Left ventricle myocardium inferior (tissue), 1 donor: ENCODE measurements at places on chromosomes 2 and 18. TPM values are rescaled to one million over a fixed set of nuclear protein-coding genes. Genes with fewer than 3 reads are reported as not detected.

DNA sequence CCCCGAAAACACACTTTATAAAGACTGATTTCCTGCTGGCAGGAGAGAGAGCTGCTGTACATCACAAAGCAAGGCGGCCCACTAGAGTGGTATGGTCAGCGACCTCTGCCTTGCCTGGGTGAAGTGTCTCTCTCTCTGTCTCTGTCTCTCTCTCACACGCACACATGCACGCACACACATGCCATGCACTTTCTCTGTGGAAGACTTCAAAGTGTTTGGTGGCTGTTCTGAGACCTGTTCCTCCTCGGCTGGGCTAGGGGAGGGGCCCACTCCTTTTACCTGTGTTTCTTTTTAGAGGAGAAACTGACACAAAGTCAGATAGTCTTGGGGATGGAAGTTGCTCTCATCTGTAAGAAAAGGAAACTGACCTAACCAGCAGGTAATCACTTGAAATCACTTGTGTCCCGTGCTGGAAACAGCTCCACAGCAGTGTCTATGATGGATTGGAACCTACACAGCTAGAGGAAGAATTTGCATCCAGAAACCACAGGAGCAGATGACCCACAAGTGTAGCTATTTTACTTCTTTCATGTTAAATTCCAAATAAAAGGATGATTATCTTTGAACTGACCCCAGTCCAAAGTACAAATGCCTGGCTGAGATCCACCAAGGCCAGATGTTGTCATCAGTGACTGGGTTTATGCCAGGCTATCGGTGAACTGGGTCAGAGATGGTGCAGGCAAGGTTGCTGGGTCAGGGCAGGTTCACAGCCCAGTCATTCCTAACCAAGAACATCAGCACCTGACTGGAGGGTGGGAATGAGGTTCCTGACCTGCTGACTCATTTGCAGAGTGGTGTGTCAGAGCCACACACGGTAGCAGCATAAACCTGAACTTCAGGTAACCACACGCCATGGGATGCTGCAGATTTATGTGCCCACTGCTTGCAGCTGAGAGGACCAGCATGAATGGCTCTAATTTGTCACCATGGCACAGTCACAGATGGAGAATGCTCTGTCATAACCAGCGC lies 63.0 kb downstream of the NPAS2 start:
- DNase-seq: no peak

GRCh38 chr2:68889500-68889899 lies 18.3 kb upstream of the BMP10 start:
- DNase-seq: no peak

DNA sequence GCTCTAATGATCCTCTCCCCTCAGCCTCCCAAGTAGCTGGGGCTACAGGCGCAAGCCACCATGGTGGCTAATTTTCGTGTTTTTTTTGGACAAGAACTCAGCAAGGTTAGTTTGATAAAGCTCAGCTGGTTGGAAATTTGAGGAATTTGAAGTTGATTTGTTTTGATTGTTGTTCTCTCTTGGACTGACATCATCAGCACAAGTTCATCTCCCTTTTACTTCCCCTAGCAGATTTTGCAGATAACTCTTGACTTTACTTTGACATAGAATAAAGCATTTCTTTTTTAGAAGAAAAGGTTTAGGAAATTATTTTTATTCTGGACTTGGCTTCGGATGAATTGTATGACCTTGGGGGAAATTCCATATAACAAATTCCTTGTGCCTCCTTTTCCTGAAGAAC lies 74.9 kb upstream of the DLX2 start:
- DNase-seq: no peak

DNA sequence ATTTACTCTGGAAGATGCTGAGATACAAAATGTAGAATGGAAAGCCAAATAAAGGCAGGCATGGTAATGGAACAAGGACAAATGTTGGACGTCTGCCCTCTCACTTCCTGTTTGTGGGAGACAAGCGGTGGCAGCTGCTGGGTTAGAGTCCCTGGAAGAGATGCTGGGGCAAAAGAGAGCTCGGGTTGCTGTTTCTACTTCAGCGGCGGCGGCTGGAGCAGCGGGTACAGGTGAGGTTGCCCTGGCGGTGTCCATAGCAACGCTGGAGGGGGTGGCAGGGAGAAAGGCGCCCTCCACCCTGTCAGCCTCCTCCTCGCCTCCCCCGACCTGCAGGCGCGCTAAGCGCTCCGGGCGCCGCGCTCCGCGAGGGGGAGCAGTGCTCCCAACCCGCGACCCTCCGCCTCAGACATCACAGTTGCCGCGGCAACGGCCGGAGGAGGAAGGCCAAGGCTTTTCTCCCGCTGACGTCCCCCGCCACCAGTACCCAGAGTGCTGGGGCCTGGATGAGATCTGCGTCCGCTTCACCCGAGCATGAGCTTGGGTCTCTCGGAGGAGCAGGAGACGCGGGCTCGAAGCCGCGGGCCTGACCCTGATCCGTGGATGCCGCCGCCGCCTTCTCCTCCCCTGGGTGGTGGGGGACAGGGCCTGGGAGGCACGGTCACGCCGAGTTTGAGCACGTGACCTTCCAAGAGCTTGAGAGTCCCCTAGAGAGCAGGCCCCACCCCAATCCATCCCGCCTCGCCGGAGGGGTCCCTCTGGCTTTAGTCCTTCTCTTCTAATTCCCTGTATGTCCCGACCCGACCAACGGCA lies 65.6 kb downstream of the NOL4 start:
- no peak for DNase-seq

DNA sequence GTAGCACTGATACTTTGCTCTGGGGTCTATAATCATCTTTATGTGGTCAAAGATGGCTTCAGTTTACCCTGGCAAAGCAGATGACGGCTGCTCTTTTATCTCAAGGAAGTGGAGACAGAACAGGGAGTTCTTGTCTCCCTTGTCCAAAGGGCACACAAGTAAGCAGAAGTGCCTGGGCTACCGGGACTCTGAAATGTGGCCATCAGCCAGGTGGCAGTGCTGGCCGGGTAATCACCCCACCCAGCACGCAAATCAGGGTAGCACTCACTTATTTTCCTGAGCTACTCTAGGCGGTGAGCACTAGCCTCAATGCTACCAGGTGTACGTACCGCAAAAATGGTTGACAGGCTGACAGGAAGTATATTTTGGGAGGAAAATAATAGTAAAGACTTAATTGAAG lies 119.7 kb upstream of the ETAA1 start:
- no peak for DNase-seq

DNA sequence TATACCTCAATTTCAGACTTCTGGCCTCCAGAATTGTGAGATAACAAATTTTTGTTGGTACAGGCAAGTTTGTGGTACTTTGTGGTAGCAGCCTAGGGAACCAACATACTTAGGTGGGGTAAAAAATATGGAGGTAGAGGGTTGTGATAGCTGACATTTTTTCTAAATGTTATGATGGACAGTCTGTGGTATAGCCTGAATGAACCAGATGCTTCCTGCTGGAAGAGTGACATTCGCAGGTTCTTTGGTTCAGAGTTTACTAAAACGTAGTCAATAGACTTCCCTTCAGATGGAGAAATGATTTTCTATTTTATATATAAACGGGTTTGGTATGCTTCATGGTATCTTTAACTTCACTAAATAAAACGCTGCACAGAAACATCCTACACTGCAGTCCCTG lies 42.8 kb downstream of the PMAIP1 start:
- DNase-seq: no peak

ABHD1 gene
- total RNA-seq: 3.5 TPM
